ENCODE measurements at places on chromosomes 6 and 20. TPM values are rescaled to one million over a fixed set of nuclear protein-coding genes. Genes with fewer than 3 reads are reported as not detected.

Gene RUNX2
- 9.7 TPM for total RNA-seq

Gene AVP
- total RNA-seq, result not detected

Gene PSMB9
- 59.6 TPM for total RNA-seq

Gene SLC52A3
- not detected for total RNA-seq

Gene CCN2
- total RNA-seq, result 177 TPM

Data from fibroblast of villous mesenchyme (primary cell).